Progenitor cell of endocrine pancreas (in vitro differentiated cells): ENCODE measurements at places on chromosomes 13 and 19. TPM values are rescaled to one million over a fixed set of nuclear protein-coding genes. Genes with fewer than 3 reads are reported as not detected.

- no peaks in the 10 kb centered on the region for H3K4me1 ChIP-seq
- no peak for DNase-seq
- peaks cover 4% of the 10 kb centered on the region for H3K36me3 ChIP-seq
- no peaks in the 10 kb centered on the region for H3K27me3 ChIP-seq
- no peak overlapping the region for H3K4me3 ChIP-seq
Measured at GRCh38 chr13:34086281-34086680, 268.3 kb downstream of the RFC3 start.

- peak overlapping the region; percentile 75 for H3K27ac ChIP-seq
- H3K4me3 ChIP-seq: no peak overlapping the region
- H3K27me3 ChIP-seq: no peaks in the 10 kb centered on the region
- H3K4me1 ChIP-seq: peaks cover 63% of the 10 kb centered on the region
- H3K36me3 ChIP-seq: peaks cover 10% of the 10 kb centered on the region
Measured at GRCh38 chr13:108225440-108225839, 7.2 kb downstream of the ABHD13 start.

DNA sequence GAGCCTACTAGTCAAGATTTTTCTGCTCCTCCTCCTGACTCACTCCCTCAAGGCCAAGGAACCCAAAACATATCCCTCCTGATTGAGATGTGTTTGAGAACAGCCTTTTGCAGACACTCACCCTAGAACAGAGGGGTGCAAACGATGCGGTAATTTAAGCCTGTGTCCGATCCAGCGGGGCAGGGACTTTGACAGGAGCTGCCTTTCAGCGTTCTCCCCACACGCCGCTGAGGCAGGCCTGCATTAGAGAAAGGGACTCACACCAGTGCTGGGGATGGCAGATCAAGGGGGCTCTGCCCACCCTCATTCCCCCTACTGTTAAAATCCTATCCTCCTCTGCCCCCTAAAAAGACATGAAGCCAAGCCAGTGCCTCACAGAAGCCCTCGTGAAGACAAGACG lies 70.5 kb downstream of the CCDC70 start:
- no peak overlapping the region for H3K27ac ChIP-seq
- H3K4me1 ChIP-seq: no peaks in the 10 kb centered on the region
- no peak for DNase-seq
- no peaks in the 10 kb centered on the region for H3K27me3 ChIP-seq
- no peak overlapping the region for H3K4me3 ChIP-seq
- peaks cover 7% of the 10 kb centered on the region for H3K36me3 ChIP-seq

- H3K4me1 ChIP-seq: no peaks in the 10 kb centered on the region
- H3K36me3 ChIP-seq: no peaks in the 10 kb centered on the region
- no peak overlapping the region for H3K4me3 ChIP-seq
- H3K27me3 ChIP-seq: no peaks in the 10 kb centered on the region
- DNase-seq: no peak
- no peak overlapping the region for H3K27ac ChIP-seq
Measured at GRCh38 chr13:105052711-105053110, 1482.8 kb downstream of the EFNB2 start.

DNA sequence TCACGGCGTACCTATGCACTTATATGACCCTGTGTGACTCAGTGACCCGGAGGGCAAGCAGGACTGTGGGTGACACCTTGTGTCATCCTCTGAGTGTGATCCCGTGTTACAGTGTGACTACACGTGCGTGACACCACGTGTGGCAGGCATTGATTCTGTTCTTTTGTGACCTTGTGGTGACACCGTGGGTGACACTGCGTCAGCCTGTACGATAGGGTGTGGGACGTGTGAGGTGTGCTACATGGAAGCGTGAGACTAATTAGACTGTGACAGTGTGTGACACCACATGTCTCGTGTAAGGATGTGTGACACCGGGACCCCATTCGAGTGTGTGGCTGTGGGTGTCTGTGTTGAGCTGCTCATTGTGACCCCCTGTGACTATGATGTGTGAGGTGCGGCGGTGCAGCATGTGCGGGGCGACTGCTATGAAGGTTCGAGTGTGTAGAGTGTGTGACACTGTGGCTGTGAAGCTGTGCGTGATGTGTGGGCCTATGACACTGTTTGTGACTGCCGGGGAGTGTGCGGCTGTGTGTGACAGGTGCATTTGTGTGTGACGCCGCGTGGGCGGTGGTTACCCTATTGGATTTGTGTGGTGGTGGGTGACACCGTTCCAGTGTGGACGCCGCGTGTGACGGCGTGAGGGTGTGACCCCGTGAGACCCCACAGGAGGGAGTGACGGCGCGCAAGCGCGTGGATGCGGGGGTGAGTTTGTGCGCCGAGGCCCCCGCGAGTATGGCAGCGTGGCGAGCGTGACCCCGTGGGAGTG lies 399 bp upstream of the SPTBN4 start:
- DNase-seq: no peak
- peaks cover 28% of the 10 kb centered on the region for H3K27me3 ChIP-seq
- no peaks in the 10 kb centered on the region for H3K36me3 ChIP-seq
- peaks cover 13% of the 10 kb centered on the region for H3K4me1 ChIP-seq

DNA sequence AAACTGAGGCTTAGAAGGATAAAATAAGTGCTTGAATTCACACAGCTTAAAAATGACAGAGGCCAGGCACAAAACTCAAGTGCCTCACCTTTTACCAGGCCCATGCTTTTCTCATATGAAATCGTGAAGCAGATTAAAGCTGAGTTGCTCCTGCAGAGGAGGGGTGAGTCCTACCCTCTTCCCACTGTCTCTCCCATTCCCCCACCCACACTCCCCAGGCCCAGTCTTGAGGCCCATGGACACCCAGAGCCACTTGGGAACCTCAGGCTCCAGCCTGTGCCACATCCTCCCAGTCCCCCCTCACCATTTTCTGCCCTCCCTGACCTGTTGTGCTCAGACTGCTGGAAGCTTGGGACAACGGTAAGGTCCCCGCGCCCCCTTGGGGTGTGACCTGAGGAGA lies 17.5 kb downstream of the ZNF574 start:
- H3K27me3 ChIP-seq: peaks cover 33% of the 10 kb centered on the region
- H3K36me3 ChIP-seq: no peaks in the 10 kb centered on the region
- no peak for DNase-seq

Gene IRS2
- total RNA-seq: 11.9 and 12.5 TPM in 2 replicates

Gene PSG2
- not detected in 2 replicates for total RNA-seq

GRCh38 chr13:32661685-32662084 lies 75.4 kb downstream of the PDS5B start:
- DNase-seq: no peak
- peaks cover 11% of the 10 kb centered on the region for H3K36me3 ChIP-seq
- no peaks in the 10 kb centered on the region for H3K27me3 ChIP-seq
- no peak overlapping the region for H3K27ac ChIP-seq

GRCh38 chr19:9721861-9722260 lies 46.7 kb downstream of the ZNF846 start:
- H3K36me3 ChIP-seq: no peaks in the 10 kb centered on the region
- no peaks in the 10 kb centered on the region for H3K27me3 ChIP-seq
- H3K27ac ChIP-seq: no peak overlapping the region
- H3K4me1 ChIP-seq: no peaks in the 10 kb centered on the region

Gene BICRA
- total RNA-seq: 31.9 and 37.4 TPM in 2 replicates

DNA sequence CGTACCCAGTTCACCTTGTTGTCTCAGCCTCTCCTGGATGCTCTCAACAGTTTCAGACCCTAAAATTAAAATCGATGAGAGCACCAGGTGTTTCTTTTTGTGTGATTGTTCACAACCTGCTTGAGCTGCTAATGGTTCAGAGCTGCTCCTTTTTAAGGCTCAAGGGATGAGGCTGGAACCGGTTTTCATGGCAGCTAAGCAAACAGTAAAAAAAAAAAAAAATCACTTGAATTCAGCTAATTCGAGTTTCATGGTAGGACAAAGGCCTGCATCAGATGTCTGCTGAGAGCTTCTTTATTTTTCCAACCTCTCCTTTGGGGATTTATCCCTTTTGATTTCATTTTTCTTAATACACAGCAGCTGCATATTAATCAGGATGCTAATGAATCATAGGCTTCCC lies 6.5 kb downstream of the SYCE2 start:
- peak overlapping the region; percentile 97 for H3K27ac ChIP-seq
- DNase-seq: no peak
- H3K4me3 ChIP-seq: peak overlapping the region; percentile 57
- no peaks in the 10 kb centered on the region for H3K36me3 ChIP-seq
- peaks cover 20% of the 10 kb centered on the region for H3K4me1 ChIP-seq

GRCh38 chr13:80033286-80033685 lies 307.6 kb downstream of the SPRY2 start:
- H3K27me3 ChIP-seq: no peaks in the 10 kb centered on the region
- H3K27ac ChIP-seq: no peak overlapping the region
- no peak overlapping the region for H3K4me3 ChIP-seq
- H3K4me1 ChIP-seq: peaks cover 9% of the 10 kb centered on the region
- DNase-seq: no peak
